ENCODE measurements at places on chromosomes 3 and 15.

DNA sequence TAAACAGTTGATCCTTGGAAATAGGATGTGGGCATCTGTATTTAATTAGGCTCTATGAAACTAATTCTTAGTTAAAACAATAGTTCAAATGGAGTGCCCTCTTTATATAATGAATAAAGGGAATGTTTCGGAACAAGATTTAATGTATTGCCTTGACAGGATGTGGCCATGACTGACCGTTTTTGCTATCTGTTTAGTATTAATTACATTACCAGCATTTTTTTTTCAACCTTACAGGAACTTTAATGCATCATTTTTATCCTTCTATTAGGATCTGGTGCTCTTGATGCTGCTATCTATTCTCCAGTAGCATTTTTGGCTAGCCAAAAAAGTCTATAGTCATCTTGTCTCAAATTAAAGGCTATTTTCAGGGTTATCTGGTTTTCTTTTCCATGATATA, 340.9 kb downstream of the GRM7 start:
- no peak for DNase-seq

DNA sequence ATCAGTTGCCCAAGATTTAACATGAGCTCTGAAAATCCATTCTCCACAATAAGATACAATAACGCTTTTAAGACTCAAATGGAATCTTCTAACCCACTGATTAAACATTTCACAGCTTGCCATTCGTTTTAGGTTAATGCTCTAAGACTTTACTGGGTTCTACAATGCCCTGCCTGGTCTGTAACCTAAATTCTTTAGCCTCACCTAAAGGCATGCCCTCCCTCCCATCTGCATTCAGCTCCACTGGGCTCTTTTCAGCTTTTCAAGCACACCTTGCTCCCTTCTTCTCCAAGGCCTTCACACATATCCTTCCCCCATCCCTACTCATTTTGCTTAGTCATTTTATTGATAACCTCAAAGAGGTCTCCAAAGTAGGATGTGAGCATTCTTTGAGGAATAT, 290.9 kb downstream of the LSAMP start:
- DNase-seq: no peak

DNA sequence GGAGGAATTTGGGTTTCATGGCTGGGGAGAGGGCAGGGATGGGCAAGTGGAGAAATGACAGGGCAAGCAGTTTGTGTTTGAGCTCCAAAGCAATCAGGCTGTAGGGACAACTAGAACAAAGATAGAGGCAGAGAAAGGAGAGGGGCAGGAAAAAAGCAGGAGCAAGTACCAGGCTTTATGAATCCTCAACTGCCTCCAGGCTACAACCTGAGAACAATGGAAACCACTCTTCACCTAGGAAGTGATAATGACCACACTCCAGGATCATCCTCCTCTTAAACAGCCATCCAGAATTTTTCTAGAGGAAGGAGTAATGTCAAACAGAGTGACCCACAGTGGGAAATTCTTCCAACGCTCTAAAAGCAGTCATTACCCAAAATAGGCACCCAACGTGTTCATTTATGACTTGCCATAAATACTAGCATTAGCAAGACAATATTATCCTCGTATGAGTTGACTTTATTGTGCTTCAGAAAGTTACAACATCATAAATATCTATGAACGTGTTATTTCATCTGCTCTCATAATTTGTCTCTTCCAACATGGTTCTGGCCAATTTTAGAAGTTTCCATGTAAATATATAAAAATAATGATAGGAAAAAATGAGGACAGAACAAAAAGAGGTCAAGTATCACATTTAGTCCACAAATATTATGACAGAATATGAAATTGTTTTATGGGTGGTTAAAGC, 50.5 kb downstream of the TNFAIP8L3 start:
- no peak for DNase-seq

- DNase-seq: no peak
Observed at GRCh38 chr3:157132936-157133335, 27.0 kb downstream of the CCNL1 start.

DNA sequence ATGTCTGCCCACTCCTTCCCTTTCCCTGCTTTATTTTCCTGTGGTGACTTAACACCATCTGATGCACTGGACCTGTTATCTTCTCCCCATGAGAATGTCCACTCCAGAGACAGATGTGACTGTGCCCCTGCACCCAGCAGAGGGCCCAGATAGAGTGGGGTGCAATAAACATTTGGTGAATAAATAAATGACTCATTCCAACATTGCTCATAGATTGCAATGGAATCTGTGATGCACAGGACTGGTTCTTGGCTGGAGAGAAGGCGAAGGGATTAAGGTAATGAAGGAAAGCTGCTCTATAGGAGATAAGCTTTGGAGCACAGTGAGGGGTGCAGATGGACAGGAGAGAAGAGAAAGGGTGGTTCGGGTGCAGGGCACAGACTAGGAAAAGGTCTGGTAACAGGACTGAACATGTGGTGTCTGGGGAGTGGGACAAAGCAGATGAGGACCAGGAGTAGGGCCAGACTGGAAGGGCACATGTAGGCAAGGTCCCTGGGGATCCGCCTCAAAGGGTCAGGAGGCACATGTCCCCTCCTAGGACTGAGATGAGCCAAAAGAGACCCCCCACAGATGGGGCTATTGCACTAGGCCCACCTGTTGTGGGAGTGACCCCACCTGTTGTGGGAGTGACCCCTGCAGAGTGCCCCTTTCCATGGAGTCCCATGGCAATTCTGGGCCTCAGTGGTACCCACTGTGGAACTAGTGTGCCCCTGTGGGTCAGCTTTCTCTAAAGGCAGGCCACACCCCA, 17.5 kb upstream of the POC1A start:
- no peak for DNase-seq

DNA sequence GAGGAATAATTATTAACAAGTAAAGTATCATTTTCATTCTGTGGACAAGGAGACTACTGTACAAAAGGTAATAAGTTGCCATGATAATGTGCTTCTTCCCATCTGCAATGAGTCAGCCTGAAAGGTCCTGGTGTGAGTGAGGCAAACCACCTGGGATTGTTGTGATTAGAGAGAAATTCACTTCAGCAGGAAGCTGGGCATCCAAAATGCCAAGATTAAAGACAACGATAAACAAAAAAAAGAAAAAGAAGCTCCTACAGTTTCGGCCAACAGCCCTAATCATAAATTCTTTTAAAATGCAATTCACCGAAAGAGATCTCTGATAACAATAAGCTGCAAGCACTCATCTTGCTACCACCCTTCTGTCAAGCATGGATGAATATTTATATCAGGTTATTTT, 507.8 kb downstream of the TUSC7 start:
- no peak for DNase-seq

All from common myeloid progenitor, CD34-positive (primary cell).